CD4-positive, alpha-beta T cell treated with Interleukin-2 at 100 ng/mL for 4 hours (primary cell): ENCODE measurements at places on chromosomes 2 and 18.
A peak's percentile ranks its signal among the peaks of the same experiment; 100 is the strongest.

DNA sequence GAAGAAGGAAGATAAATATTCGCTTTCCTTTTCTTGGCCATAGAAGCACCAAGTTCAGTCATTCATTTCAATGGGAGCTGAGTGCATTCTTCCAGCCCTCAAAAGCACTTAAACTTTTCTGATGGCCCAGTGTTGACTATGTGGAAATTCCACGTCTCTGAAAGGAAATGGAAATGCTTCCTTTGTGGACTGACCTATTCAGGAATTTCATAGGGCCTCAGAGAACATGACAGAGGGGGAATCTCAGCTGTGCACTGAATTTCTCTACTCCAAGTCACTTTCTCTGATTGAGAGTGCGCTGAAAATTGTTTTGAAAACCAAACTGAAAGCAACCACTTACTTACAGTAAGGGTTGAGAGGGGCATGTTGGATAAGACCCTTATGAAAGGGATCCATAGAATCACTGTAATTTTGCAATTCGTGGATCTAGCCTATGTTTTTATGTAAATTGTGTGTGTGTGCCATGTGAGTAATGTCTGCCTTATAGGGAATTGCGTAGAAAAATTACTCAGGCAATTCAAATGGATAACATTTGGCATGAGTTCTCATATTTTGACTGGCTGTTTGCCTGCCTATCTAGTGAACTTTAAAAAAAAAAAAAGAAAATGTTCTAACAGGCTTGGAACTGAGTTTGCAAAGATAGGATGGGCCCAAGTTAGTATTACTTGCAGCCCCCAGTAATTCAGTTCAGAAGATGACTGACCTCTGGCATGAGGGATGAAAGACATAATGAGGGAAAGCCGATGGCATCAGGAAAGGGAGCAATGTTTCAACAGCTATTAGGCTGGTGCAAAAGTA is 437.0 kb downstream of the PTPRM start:
- DNase-seq = no peak

DNA sequence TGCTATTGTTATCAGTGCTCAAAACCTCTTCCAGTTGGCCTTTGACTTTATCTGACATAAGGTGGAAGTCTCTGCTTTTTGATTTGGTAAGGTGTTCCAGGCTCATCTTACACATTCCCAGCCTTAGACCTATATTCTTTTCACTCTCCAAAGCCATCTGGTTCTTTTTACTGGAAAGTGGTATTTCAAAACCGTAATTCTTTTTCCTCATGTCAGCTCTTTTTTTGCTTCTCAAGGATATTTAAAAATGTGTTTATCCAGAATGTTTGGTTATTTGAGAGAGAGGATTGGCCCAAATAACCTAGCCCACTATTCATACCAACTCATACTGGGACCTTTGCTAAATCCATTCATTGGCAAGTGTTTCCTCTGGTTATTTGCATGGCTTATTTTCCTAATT is 411.2 kb upstream of the PIK3C3 start:
- DNase-seq = no peak

- no peak for DNase-seq
Observed at GRCh38 chr2:241903121-241904010, 33.8 kb downstream of the RTP5 start.

GRCh38 chr2:235194351-235194750 is 242.5 kb downstream of the SH3BP4 start:
- DNase-seq = no peak

DNA sequence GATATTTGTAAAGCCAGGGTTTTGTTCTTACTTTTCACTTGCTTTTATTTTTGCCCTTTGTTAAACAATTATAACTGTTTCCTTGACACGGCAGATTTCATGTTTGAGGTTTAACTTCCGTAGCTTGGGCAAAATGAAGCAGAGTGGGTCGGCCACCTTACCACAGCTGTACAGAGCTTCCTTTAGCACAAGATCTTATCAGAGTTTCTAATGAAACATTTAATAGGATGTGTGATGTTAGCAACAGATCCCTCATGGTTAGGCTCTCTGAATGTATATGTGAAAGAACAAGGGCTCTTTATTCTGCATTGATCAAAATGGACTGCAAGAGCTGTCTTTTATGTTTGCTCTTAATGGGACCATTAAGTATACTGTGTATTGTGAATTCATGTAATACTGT is 22.3 kb downstream of the RNF125 start:
- DNase-seq = peak; percentile 74

DNA sequence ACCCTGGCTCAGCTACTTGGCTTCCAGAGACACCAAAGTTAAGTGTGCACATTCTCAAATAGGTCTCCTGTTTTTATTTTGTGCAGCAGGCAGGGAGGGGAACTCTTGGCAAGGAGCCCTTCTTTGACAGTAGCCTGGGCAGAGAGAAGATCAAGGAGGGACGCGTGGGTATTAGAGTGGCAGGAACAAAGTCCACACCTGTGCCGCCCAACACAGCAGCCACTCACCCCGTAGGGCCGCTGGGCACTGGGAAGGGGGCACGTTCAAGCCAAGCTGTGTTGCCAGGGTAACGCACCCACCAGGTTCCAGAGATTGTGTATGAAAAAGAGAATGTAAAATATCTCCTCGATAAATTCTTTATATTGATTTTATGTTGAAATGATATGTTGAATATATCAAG is 229.3 kb upstream of the AGAP1 start:
- no peak for DNase-seq

GRCh38 chr2:237096201-237096600 is 10.5 kb downstream of the COPS8 start:
- no peak for DNase-seq

DNA sequence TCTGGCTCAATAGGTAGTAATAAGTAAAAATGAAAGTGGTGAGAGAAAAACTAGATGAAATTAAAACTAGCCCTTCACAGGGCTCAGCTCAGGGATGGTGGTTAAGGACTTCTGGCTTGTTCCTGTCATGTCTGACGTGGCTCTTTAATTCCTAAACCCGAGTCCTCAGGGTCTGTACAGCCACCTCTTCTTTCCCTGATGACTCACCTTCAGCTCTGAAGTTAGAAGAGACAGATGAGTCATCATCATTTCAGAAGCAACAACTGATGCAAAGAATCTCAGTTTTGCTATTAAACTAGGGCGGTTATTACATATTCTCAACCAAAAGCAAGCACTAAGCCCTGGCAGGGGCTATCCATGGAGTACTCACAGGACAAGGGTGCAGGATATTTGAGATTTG is 24.0 kb upstream of the ITGB6 start:
- peak; percentile 49 for DNase-seq

- DNase-seq = no peak
Observed at GRCh38 chr18:34953212-34953611, 88.0 kb upstream of the MAPRE2 start.

GRCh38 chr2:127422559-127423477 is 4.6 kb downstream of the PROC start:
- no peak for DNase-seq

GRCh38 chr2:11405599-11406266 is 60.2 kb downstream of the E2F6 start:
- no peak for DNase-seq

DNA sequence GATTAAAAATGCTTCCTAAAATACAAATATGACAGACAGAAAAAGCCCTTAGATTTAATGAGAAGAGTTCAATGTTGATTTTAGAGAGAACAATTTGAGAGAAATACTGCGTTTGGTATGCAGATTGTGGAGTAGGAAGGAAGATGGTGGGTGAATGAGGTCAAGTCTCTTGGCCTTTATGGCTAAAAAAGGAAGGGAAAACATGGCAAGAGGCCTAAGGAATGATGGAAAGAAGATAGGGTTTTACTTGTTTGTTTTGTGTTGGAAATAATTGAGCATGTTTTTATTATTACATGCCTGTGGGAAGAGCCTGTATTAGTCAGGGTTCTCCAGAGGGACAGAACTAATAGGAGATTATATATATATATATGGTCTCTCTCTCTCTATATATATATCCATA is 318.1 kb downstream of the TRIB2 start:
- no peak for DNase-seq

DNA sequence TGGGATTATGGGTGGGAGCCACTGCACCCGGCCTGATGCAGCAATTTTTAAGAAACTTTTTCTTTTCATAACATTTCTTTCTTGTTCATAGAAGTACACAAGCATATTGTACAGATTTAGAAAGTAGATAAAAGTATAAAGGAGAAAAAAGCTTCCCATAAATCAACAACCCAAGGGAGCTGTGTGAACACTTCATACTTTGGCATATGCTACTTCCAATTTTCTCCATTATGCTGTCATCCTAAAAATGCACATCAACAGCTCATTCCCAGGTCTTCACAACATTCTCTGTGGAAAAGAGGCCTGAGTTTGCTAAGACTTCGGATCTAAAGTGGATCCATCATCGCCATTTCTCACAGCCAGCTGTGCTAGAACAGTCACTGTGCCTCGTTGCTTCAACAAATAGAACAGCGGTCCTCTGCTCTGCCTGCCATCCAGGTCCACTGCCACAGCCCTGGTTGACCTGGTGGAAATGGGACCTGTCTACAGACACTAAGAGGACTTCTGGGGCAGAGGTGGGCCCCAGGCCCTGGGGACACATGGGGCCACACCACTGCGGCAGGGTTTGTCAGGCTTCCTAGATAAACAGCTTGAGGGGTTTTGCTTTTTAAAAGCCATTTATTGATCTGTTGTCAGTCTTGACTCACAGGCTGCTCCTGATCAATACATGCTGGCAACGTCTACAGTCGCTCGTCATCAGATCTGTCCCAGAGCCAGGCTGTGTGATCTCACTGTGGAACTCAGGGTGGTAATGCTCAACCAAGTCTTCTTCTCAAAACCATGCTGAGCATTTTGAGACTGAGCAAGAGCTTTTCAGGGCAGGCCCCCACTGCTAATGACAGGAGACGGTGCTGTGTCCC is 72.7 kb upstream of the MGAT4A start:
- no peak for DNase-seq

GRCh38 chr2:3208591-3208990 is 169.0 kb downstream of the EIPR1 start:
- no peak for DNase-seq

DNA sequence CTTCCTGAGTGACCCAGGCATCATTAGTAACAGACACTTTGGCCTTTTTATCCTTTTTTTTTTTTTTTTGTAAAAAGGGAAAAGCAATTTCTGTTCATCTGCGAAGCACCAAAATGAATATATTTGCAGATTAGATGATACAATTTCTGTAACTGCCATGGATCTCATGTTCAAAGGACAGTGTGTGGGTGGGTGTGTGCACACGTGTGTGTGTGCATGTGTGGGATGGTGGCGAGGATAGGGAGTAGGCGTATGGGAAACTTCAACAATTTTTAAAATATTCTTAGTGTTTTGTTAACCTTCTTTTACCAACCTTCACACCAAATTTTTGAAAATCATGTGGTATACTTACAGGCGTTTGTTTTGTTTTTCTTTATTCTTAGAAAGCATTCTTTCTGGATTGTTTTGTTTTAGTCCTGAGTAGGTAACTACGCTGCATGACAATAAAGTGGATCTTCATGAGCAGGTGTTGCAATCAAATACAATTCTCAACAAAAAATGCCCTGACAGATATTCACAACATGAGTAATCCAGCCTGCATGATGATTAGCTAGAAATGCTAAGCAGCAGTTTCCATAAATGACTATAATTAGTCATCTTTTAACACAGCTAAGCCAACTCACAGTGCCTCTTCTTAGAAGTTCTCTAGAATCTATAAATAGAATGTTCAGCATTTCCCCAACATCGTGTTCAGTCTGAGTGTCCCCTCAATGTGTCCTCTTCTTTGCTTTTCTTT is 53.5 kb upstream of the RMDN2 start:
- peak; percentile 42 for DNase-seq

- no peak for DNase-seq
Observed at GRCh38 chr2:170375192-170375591, 197.2 kb downstream of the MYO3B start.

- DNase-seq = no peak
Observed at GRCh38 chr18:23550898-23551297, 35.4 kb downstream of the NPC1 start.

GRCh38 chr2:49241501-49241900 is 87.2 kb upstream of the FSHR start:
- no peak for DNase-seq

DNA sequence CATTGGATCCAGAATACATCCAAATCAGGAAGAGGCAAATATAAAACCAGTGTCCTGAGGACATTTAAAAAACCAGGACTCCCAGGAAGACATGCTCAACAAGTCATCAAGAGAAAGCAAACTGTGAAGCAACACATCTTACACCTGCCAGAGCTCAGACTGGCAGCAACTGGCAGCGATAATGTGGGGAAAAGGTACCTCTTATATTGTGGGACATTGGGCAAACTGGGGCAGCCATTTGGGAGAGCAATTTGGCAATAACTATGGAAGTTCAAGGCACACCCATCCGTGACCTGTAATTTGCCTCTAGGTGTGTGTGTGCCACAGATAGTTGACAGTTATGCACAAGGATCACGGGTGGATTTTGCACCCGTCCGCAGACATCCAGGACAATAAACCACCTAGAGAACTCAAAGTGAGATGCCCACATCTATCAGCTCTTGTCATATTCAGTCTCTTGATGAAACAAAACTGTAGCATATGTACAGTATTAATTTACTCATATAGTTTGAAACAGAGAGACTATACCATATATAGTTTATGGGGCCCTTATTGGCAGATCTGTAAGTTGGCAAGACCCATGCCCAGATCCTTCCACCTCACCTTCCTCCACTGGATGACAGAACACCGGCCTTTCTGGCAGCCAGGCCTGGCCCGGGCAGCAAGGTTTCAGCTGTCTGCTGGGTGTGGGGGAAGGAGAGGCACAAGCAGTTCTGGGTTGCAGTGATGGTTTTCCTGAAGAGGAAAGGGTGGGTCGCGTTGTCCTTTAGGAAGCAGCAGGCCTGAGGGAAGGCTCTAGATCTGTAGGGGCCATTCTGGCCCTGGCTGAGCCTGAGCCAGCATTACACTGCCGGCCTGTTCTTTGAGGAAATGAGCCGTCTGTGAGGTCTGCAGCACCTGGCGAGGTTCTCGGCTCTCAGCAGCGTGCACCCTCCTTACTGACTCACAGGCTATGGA is 18.8 kb downstream of the HJURP start:
- no peak for DNase-seq

DNA sequence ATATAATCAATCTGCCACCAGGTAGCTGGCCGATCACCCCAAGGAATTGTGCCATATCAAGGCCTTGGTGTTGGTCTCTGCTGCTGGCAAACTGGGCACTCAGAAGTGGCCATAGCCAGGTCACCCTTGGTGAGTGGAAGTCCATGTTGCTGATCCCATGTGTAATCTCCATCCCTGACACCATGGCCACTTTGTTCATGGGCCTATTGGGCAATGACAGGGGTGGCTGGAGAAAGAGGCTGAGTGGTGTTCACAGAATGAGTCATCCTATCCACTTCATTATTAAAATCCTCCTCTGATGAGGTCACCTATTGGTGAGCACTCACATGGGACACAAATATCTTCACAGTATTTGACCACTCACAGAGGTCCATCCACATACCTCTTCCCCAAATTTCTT is 26.7 kb upstream of the CD226 start:
- DNase-seq = no peak

- no peak for DNase-seq
Observed at GRCh38 chr2:76157531-76157930, 446.8 kb upstream of the GCFC2 start.
